Midbrain (tissue), 1 donor: ENCODE measurements at places on chromosomes 16 and 17.
A peak's percentile ranks its signal among the peaks of the same experiment; 100 is the strongest.

- no peak for DNase-seq
Observed at GRCh38 chr17:34356194-34356593, at the start of gene CCL13. CCL13 (plus strand) TSS chr17:34356480; CDS start chr17:34356527, 47 bp downstream.

- no peak for DNase-seq
Observed at GRCh38 chr17:29205047-29205446, 24.8 kb upstream of the MYO18A start.

- peak; percentile 4 for DNase-seq
Observed at GRCh38 chr17:20920095-20920814, 122.6 kb downstream of the USP22 start.

GRCh38 chr17:50661795-50662391, 27.2 kb downstream of the ABCC3 start:
- DNase-seq = no peak

DNA sequence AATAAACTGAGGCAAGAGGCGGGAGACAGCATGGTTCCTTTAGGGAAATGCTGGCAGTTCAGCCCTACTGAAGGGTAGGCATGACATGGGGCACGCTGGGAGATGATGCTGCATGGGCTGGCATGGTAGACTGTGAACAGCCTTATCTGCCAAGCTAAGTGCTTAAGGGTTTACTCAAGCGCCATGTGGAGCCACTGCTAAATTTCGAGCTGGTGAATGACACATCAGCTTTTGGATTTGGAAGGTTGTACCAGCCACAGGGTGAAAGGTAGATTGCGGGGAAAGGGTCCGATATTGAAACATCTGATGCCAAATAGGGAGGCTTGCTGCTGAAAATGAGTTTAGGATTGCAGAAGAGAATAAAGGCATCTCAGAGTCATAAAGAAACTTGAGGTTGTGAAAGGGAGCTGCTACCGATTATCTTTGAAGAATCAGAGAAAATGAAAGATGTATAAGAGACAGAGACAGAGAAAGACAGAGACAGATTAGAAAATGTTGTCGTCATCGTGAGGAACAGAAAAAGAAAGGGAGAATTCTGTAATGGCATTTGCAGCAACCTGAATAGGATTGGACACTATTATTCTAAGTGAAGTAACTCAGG, 16.3 kb downstream of the PIK3R5 start:
- DNase-seq = no peak

DNA sequence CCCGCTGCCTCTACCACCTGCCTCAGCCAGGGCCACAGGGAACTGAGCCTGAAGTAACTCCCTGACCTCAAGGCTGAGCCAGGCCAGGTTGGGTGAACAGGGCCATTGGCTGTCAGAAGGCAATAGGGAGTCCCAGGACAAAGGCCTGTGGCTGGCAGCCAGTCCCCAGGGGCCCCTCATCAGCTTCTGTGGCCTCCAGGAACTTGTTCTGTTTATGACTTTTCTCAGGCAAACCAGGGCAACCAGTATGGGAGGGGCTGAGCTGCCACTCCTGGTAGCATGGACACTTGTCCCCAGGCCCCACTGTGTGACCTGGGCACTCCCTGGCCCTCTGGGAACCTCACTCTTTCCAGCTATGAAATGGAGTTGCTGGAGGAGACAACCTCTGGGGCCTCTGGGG, 40.1 kb downstream of the CPNE2 start:
- no peak for DNase-seq

- DNase-seq = no peak
Observed at GRCh38 chr16:10465821-10466220, 80.0 kb downstream of the ATF7IP2 start.

DNA sequence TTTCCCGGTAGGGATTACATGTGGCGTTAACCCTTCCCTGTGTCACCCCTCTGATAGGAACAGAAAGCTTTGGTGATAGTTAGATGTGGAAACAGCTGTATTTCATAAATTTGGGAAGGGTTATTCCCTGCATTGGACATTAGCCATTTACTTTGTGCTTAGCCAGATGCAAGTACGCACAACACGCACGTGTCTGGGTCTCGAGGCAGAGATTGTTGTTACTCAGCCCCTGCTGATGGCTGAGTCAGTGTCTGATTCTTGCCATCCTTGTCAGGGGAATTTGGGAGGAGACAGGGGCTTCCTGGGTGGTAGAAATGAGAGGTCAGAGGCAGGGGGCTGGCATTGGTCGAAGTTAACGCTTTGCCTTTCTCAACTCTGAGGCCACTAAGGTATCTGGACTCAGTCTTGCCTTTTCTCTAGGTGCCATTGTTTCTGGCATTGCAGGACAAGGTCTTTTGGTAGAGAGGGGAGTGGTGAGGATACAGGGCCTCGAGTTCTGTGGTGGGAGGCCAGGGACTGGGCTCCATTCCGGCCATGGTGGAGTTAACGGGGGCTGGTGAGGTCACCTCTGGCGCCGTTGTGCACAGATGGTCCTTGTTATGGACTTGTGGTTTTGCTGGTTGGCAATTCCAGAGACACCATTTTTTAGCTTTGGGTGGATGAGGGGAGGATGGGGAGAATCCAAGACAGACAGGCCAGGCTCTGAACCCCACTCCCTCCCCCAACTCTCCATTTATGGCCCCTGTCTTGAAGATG, 8.2 kb downstream of the MMP2 start:
- no peak for DNase-seq

- no peak for DNase-seq
Observed at GRCh38 chr16:68146585-68146984, 61.4 kb downstream of the NFATC3 start.

GRCh38 chr16:15790458-15790857, 66.4 kb downstream of the MYH11 start:
- no peak for DNase-seq

DNA sequence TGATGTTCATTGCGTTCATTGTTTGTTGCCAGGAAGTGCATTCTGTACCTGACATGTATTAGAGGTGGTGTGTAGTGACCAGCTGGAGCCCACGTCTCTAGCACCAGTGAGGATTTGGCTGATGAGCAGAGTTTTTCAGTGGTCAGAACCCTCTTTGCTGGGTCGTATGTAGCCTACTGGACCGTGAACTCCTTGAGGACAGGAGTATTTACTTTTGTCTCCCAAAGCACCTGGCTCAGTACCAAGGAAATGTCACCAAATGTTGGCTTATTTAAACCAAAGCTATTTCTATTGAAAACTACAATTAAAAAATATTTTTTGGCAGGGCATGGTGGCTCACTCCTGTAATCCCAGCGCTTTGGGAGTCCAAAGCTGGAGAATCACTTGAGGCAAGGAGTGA, 262.7 kb downstream of the SNX29 start:
- no peak for DNase-seq

GRCh38 chr17:80604009-80604669, 59.5 kb downstream of the RPTOR start:
- no peak for DNase-seq

DNA sequence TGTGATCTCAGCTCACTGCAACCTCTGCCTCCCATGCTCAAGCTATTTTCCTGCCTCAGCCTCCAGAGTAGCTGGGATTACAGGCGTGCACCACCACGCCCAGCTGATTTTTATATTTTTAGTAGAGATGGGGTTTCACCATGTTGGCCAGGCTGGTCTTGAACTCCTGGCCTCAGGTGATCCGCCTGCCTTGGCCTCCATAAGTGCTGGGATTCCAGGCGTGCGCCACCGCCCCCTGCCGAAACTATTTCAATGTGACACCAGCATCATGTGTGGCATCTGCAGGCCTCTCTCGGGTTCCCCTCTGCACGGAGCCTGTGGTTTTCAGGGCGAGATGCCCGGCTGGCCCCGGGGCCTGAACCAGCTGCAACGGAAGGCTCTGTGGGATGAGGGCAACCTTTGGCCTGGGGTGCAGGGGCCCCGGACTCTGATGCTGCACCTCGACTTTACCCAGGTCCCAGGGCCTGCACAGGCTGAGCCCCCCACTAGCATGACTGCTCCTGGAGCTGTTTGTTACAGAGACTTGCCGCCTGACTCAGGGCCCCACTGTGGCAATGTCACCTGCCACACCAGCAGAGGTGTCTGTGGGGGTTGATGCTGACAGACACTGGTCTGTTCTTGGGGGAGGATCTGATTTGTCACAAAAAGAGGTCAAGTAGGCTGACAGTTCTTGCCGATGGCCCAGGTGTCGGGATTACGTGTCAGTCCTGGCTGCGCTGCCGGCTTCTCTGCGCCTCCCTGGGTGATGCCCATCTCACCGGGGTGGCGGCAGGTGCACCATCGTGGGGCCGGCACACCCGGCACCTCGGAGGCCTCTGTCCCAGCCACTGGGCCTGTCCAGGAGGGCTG, 8.6 kb upstream of the TEX19 start:
- DNase-seq = no peak

DNA sequence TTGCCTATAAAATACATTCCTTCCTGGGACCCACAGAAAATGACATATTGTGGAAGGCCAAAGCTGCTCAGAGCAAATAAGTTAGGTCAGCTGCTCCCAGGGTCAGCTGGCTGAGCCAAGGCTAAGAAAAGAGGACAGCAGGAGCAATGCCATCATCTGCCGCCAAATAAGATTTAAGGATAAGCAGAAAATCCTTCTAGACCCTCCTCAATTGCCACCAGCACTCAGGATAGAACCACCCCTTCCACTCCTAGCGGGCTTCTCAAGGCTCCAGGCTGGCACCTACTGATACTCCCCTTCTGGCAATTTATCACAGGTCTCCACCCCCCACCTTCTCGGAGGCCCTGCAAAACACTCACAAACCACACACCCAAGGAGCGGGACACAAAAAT, 22.9 kb downstream of the MBTPS1 start:
- no peak for DNase-seq

- DNase-seq = no peak
Observed at GRCh38 chr16:66300037-66300436, 66.5 kb upstream of the CDH5 start.

DNA sequence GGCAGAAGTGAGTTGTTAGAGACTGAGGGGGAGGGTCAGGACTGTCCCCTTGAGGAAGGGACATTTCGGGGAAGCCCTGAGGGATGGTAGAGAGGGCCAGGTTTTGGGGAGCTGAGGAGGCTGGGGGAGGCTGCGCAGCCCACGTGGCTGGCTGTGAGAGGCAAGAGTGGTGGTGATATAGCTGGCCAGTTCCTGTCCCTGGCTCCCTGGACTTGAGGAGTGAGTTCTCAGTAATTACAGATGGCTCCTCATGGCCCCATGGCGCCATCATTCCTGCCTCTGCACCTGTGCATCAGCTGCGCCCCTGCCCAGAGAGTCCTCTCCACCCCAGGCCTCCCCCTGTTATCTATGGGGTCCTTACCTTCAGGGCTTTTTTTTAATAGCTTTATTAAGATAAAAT, 30.3 kb downstream of the MPRIP start:
- DNase-seq = no peak

GRCh38 chr17:37841232-37841631, 83.0 kb upstream of the TBC1D3K start:
- DNase-seq = no peak

DNA sequence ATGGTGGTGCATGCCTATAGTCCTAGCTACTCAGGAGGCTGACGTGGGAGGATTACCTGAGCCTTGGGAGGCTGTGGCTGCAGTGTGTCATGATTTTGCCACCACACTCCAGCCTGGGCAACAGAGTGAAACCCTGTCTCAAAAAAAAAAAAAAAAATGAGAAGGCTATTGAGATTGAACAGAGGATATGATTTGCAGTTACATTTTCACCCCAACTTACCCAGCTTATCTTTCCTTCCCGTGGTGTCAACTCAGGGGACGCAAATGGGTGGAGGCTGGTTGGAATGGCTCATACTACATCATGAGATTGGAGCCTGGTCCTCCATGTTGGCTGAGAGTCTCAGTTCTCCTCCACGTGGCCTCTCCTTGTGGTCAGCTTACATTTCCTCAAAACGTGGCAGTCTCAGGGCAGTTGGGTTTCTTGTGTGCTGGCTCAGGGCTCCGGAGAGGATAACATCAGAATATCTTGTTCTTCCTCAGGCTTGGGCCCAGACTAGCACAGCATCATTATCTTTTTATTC, 17.2 kb upstream of the NSMCE1 start:
- DNase-seq = peak; percentile 32

DNA sequence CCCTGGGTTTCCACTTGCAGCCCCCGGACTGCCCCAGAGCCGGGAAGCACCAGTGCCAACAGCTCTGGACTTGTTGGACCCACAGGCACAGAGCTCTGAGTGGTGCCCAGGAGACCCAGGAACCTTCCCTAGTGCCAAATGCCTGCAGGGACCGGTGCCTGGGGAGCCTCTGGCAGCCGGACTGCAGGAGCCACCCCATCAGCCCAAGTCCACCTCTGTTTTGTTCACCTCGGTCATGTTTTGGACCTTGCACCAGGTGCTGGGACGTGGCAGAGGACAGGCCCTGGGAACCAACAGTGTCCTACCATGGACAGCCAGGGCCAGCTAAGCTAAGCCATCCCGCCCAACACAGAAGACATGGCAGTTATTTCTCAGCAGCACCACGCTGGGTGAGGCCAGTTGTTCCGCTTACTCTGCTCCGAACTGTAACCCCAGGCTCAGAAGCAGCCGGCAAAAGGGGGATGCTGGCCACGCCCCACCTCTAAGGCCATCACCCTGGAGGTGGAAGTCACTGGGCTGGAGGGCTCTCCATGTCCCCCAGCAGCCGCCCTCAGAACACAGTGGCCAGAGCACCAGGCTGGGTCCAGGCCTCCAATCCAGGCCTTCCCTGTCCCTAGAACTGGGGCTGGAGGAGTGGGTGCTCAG, 79.8 kb downstream of the AMFR start:
- DNase-seq = no peak

- no peak for DNase-seq
Observed at GRCh38 chr16:28059841-28060575, 3.5 kb downstream of the GSG1L start.

DNA sequence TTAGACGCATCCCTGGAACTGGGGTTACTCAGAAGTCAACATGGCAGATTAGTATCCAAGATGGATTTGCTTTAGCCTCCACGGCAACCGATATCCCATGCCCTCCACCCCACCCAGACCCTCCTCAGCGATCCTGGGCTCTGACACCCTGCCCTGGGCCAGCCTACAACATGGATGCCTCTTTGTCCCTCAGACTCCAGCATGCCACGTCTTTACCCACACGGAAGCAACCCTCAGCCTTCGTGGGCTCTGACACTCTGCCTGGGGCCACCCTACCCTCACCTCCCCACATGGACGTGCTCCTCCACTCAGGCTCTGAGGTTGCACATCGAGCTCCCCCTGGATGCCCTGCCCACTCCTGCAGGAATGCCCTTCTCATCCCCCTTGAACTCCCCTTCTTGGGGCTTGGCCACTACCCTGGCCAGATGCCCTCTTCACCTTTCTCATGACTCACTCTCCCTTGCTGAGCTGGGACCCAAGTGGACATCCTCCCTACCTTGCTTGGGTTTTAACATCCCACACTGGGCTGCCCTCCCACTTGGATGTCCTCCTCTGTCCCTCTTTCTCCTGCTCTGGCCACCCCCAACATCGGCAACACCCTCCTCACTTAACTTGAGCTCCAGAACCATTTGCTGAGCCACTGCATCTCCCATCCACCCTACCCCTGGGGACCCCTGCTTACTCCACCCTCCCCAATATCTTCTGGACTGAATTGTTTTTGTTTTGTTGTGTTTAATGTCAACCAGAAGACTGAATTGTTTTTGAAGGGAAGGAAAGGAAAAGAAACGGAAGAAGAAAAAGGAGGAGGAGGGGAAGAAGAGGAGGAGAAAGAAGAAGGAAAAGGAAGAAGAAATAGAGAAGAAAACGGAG, 18.3 kb upstream of the TMEM92 start:
- no peak for DNase-seq

DNA sequence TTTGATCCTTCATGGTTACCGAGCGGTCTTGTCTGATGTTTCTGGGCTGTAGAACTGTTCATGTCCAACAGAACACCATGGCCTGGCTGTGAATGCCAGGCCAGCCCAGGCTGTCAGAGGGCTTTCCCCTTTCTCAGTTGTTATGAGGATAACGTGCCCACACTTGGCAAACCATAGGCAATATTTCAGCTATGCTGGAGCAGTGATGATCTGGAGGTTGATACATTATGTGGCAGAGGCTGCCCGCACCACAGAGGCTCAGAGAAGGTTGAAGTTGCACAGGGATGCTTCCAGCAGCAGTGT, 92.9 kb downstream of the C16orf78 start:
- DNase-seq = no peak
